ENCODE measurements at places on chromosomes 2 and 18.

- DNase-seq = no peak
These were observed 636.0 kb upstream of the LRATD1 start for GRCh38 chr2:13996527-13996926.

DNA sequence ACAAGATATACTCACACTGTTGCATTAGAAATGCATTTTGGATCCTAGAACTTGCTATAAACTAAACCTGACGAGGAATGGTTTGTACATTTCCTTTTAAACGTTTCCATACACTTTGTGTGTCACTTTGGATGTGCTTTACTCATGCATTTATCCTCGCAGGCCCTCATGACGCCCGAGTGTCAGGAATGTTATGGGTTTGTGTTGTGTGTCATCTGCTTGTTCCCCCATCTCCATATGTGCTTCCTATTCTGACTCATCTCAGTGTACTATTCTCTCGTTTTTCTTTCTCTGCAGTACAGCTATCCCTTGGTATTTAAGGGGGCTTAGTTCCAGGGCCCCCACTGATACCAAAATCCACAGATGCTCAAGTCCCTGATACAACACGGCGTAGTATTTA is 121.5 kb upstream of the RASGRP3 start:
- DNase-seq = no peak

DNA sequence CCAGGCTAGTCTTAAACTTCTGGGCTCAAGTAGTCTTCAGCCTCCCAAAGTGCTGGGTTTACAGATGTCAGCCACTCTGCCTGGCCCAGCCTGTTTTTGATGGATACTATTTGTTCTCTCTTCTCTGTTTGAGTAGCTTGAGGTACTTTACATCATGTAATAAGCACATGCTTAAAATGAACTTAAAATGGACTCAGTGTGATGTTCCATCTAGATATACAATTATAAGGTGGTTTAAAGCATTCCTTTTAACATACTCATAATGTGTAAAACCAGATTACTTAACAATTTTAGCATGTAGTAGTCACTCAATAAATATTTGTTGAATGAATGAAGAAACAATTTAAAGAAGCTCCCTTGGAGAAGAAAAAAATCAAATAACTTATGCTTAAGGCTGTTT is 9.6 kb downstream of the PTPRM start:
- DNase-seq = no peak

GRCh38 chr2:190867212-190867611 is 13.4 kb upstream of the GLS start:
- no peak for DNase-seq

- no peak for DNase-seq
These were observed 87.4 kb downstream of the ATP8B1 start for GRCh38 chr18:57715671-57716070.

DNA sequence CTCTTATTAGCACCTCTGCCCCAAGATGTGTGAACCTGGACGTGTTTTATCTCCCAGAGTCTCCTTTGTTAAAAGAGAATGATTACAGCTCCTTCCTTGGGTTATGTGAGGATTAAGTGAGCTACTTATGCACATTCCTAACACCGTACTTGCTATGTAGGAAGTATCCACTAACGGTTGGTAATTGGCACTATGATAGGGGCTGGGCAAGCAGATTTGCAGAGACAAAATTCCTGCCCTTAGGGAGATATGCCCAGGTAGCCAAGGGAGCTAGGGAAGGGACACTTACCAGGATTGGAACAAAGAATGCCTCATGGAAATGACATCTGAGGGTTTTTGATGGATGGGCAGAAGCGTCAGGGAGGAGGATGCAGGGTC is 11.5 kb upstream of the ALPK2 start:
- no peak for DNase-seq

DNA sequence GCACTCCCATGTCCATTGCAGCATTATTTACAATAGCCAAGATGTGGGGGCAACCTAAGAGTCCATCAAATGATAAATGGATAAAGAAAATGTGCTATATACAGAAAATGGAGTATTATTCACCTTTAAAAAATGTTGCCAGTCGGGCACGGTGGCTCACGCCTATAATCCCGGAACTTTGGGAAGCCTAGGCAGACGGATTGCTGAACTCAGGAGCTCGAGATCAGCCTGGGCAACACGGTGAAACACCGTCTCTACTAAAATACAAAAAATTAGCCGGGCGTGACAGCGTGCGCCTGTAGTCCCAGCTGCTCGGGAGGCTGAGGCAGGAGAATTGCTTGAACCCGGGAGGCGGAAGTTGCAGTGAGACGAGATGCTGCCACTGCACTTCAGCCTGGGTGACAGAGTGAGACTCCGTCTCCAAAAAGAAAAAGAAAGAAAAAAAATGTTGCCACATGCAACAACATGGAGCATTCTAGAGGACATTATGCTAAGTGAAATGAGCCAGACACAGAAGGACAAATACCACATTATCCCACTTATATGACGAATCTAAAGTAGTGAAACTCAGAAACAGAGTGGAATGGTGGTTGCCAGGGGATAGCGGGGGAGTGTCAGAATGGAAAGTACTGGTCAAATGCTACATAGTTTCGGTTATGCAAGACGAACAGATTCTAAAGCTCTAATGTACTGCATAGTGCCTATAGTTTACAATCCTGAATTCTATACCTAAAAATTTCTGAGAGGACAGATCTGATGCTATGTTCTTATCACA is 1385.6 kb upstream of the TMEFF2 start:
- DNase-seq = no peak

DNA sequence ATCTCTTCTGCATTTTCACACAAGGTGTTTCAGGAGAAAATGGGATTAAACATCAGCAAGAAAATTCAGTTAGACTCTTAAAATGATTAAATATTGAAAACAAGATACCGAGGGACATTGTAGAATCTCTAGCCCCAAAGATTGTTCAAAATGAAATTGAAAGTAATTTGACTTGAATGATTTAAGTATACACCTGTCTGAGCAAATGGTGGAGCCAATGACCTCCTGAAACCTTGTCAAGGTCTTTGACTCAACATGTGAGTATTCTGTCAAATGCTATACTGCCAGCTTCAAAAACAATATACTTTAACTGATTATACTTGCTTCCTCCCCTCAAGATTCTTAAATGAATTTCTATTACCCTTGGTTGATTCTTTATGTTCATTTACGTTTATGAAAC is 411.0 kb downstream of the DCC start:
- DNase-seq = no peak

DNA sequence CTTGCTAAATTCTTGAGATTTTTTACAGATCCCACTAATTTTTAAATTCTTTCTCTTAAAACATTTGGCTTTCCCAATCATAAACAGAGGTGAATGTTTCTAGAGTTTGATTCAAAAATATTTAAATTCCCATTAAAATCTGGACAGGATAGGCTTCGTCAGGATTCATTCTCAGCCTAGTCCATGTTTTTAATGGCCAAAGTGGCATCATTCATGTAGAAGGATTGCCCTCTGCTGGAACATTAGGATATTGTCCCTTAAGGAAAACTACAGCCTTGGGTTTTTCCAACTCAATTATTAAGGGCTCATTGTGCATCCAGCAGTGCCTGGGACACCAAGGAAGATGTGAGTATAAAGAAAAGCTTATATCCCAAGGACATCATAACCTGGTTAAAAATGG is 71.7 kb downstream of the TPGS2 start:
- no peak for DNase-seq

- DNase-seq = no peak
These were observed 4.5 kb upstream of the AQP12A start for GRCh38 chr2:240687045-240687740.

DNA sequence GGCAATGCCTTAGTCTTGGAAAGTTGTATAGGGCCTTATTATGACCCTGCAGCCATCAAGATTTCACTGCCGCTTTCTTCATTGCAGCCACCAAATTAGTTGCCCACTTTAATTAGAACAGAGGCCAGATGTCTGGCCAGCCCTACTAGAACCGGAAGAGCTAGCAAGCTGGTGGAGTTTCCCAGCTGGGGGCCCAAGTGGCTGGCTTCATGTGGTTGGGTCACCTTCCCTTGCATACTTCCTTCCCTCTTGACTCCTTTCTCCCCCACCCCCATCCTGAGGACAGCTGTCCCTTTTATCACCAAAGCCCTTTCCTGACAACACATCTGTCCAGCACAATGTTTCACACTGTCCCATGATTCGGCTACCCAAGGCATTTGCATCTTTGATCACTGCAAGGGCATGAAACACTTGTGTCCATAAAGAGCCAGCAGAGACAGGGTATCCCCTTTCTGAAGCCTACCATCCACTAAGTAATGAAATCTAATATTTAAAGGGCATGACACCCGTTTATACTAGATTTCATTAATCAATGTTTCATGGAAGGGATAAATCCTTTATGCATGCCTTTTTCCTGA is 187.2 kb downstream of the BCL11A start:
- no peak for DNase-seq

DNA sequence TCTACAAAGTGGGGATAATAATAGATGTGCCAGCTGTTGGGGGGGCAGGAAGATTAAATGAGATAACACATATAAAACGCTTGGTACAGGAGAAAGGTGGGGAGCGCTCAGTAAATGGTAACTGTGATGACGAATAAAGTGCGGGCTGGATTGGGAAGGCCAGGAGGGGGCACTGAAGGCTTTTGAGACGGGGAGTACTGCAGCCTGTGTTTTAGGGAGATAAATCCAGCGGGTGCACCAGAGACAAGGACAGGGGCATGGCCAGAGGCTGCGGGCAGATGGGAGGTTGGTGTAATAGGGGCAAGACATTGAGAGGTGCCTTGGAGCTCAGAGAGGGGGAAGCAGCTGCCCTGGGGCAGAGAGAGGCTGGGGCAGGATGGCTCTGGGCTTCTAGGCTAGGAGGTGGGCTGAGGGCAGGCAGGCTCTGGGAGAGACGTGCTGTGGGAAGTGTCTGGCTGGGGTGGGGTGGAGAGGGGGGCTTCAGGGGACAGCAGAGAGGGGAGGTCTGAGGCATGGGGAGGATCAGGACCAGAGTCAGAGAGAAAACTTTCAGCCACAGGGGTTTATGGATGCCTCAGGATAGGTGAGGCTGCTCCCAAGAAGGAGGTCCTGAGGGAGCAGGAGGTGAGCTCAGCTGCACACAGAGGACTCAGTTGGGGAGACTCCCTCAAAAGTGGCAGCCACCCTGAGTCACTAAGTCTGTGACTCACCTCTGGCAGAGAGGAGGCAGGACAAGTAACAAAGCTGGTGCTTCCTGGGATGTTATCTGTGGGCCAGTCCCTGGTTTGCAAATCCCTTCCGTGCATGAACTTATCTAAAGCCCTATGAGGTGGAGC is 18.8 kb downstream of the TEX44 start:
- DNase-seq = peak; percentile 45

DNA sequence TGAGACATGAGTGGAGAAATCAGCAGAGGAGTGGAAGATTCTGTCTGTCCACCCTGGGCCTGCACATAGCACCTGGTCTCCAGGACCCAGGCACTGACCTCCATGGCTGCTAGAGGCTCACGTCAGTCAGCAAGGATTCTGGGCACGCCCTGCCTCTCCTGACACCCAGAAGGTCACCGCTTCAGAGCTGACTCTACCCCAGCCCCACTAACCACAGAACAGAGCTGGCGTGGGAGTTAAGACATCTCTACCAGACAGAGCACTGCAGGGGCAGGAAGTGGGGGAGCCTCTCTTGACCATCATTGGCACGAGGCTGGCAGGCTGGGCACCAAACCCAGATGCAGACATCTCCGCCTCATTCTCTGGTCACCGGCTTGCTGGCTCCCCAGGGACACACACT is 3.0 kb downstream of the ADCY3 start:
- DNase-seq = no peak

DNA sequence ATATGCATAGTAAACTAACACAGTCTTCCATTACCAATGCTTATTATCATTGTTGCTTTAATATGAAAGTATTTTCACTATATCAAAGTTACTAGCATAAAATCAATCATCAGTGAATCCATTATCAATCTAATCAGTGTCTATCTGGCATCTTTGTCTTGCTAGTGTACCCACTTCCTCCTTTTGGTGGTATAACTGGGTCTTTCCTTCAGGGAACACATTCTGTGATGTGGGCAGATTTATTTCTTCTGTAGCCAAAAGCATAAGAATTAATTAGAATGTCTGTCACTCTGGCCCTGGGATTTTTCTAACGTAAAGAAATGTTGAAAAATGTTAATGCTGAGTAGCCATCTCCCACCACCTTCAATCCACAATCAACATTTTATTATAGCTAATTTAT is 155.8 kb upstream of the VWC2L start:
- DNase-seq = no peak

GRCh38 chr2:12514631-12515437 is 201.9 kb upstream of the TRIB2 start:
- DNase-seq = no peak

GRCh38 chr18:8229787-8230186 is 379.4 kb upstream of the RAB12 start:
- no peak for DNase-seq

DNA sequence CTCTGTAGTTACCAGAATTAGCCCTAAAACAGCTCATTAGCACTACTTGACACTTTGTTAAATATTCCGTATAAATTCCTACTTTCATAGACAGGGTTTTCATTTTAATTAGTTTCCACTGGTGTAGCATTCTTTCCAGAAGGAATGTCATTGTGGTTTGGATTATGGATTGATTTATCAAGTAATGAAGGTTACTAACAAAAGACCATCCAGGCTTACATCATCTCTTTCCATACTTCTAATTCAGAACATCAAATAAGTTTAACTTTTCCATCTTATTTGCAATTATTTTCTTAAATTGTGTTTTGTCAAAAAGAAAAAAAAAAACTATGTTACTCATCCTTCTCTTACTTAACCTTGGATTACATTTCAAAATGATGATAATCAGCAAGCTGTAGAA is 231.8 kb upstream of the SPOPL start:
- DNase-seq = no peak
